ENCODE measurements at places on chromosomes 3 and 15.

GRCh38 chr3:67601385-67601784, 53.0 kb downstream of the SUCLG2 start:
- no peak for DNase-seq

- DNase-seq = no peak
Measured at GRCh38 chr3:154972951-154973350, 107.2 kb upstream of the MME start.

DNA sequence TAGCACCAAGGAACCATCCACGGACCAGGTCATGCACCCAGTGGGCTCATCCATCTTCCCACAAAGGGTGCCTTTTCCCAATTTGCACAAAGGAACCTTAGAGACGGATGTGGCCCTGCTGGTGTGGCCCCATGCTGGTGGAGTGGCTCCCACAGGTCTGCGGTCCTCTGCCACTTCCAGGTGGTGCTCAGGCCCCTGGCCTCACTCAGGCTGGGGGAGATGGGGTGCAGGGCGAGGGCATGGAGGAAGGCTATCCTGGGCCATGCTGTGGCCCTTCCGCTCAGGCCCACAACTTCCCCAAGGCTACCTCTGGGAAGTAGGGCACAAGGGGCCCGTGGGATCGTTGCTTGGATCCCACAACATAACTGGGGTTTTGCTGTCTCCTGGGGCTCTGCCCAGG, 5.2 kb upstream of the SYNM start:
- DNase-seq = no peak

DNA sequence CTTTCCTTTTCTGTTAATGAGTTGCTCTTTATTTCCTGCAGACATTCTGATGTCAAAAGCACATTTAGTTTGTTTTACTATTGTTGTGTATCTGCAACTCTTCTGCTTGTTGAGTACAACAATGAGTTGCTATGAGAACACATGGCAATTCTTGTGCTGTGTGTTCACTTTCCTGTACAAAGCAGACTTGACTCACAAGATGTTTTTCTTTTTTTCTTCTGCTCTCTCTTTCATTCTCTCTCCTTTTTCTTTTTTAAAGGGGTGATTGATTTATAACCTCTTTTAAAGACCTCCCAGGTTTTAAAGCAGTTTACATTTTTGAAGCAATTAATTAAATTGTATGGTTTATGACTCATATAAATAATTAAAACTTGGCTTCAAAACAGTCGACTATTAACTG, 31.6 kb upstream of the ABHD10 start:
- DNase-seq = no peak

DNA sequence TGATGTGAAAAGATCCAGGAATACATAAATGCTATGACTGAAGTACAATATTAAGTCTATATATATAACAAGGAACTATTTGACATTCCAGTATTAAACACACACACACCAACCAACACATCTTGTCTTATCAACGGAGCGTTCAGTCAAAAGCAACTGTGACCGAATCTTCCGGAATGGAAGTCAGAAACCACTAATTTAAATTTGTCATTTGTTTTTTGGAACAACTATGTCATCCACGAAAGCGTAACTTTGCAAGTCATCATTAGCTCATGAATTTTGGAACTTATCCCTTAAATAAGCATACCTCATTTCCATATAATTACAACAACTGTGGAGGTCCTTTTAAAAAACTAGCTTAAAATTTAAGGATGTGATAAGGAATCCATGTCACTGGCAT, 5.0 kb downstream of the ZNF385D start:
- DNase-seq = no peak

GRCh38 chr3:40386213-40386612, 771 bp upstream of the ENTPD3 start:
- DNase-seq = no peak

GRCh38 chr3:30282154-30282696, 324.2 kb upstream of the TGFBR2 start:
- DNase-seq = no peak

GRCh38 chr3:102038477-102039142, 189.3 kb downstream of the NFKBIZ start:
- DNase-seq = no peak

All from amygdala (tissue), 56 donors.